NT2/D1 (cell line): ENCODE measurements at places on chromosomes 2 and 18.

DNA sequence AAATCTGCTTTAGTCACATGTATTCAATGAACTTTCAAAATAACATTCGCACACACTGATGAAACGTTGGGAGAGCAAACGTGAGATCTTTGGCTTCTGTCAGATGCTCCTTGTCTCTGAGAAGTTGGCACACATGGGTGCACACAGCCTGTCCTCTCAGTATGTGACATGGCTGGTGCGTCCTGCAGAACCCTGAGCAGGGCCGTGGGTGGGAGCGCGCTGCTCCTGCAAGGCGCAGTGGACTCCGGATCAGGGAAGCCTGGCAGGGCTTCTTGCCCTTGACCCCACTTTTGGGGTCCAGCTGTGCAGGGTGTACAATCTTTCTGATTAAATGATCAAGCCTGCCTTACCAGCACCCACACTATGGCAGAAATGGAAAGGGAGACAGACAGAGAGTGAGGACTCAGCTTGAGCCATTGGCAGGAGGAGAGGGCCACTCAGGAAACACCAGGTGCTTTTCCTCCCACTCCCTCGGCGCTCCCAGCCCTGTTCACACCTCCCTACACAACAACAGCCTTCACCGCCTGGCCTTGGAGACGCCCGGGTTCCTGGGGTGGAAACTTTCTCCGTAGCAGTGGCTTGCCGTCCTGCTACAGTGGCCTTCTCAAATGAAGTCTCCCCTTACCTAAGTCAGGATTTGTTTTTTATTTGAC, 108.4 kb upstream of the SNTG2 start:
- DNase-seq, result no peak

- DNase-seq, result no peak
Measured at GRCh38 chr2:232310696-232311095, 67.9 kb upstream of the ALPP start.

GRCh38 chr2:230050136-230050535, 18.6 kb downstream of the SLC16A14 start:
- no peak for DNase-seq

DNA sequence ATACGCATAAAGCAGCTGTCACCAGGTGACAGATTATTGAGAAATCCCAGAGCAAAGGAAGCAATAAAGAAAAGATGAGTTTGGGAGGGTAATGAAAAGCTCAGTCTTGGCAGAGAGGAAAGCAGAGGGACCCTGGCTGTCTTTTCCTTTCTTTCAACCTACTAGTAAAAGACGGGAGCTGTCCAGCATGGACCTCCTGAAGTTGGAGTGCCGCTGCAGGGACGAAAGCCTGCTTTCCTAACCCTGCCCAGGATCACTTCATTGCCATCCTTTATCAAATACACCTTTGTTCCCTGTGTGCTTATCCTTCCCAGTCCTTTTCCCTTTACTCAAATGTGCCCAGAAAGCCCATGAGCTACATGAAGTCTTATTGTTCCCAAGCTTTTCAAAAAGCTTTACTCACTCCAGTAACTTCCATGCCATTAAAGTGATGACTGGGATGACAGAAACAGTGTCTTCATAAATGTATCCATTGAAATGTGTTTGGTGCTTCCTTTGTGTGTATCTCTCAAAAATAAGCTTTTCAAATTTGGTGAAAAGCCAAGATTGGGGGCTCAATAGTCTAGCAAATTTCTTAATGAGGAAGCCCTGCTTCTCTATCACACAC, 3.7 kb upstream of the SPR start:
- no peak for DNase-seq

GRCh38 chr2:224833986-224834385, 117.8 kb upstream of the CCDC195 start:
- DNase-seq, result no peak

DNA sequence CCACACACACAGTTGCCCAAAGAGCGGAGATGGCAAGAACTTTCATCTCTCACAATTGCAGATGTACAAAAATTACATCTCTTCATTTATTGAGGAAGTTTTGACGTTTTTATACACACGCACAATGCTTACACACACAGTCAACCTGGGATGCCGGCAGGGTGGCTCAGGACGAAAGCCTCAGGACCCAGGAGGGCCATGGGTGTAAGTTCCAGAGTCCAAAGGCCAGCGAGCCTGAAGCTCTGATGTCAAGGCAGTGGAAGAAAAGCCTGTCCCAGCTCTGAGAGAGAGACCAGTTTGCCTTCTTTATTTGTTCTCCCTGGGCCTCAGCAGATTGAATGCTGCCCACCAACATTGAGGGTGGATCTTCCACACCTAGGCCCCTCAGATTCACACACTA, 10.1 kb downstream of the AMER3 start:
- no peak for DNase-seq

DNA sequence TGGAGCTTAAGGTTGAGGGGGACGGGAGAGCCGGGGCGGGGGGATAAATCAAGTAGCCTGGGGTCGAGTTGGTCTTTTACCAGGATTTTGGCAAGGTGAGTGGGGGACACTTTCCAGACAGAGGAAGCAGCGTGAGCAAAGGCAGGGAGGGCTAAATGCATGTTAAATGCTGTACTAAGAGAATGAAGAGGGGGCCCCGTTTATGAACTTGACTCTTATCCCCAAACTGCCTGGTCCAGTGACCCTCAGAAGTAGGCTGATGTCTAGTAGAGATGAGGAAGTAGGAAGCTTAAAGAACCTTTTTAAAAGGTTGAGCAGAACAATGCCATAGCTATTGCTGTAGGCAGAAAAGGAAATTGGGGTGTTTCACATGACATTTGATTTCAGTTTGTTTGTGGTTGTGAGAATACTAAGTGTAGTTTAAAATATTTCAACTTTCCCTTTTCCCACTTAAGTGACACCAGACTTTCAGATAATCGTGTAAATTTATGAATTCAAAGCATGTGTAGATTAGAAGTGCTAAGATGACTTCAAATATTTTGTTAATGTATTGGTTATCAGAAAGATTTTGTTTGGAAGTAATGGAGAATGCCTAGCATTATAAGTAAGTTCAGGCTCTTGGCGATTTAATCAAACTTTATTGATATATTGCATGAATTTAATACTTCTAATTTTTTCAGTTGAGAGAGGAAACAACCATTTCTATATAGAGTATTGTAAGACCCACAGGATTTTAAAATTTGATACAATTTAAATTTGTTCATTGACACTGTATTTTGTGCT, 1.8 kb downstream of the REL start:
- no peak for DNase-seq

DNA sequence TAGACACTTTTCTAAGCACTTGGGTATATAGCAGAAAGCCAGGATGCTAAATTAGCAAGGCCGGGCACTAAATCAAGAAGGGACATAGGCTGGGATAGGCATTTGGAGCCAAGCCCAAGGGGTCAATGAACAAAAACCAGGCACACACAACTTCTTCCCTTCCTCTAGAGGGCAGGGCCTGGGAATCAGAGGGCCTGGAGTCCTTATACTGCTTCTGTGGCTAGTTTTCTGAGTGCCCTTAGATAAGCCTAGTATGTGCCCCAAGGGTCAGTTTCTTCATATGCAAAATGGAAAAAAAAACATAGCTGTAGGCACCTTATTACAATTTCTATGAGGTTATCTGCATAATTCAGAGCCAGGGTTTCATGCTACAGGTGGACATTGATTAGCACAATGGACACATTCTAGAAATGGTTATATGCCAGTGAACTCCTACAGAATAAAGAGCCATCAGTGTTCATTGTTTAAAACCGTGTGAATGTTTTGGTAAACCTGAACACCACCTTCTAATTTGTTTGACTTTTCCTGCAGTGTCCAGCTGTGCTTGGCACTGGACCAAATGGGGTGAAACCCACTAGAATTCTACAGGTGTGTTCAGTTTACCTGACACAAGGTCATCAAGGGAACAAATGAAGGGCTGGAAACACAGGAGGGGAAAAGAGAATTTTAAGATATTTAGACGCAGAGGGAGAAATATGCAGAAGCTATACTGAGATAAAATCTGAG, 49.6 kb downstream of the PAX8 start:
- no peak for DNase-seq

- DNase-seq, result no peak
Measured at GRCh38 chr2:158837645-158838044, 42.5 kb downstream of the DAPL1 start.

- DNase-seq, result peak; percentile 25
Measured at GRCh38 chr2:182496596-182496995, 69.8 kb upstream of the PDE1A start.

DNA sequence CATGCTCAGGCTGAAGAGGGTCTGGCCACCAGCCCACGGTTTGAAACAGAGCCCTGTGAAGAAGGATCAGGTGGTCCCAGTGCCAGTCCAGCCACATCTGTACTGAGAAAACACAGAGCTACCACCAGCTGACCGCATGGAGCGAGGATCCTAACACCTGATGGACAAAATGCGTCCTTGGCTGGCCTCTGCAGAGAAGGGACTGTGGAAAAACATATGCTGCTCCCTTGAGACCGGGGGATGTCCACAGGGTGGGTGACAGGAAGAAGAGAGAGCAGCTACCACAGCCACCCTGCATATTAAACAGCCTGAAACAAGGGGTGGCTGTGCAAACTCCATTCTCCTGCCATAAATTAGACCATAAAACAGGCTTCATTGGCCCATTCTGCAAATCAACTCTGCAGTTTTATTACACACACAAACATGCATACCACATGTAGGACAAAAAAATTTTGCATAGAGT, 137.2 kb downstream of the BCL2 start:
- no peak for DNase-seq

DNA sequence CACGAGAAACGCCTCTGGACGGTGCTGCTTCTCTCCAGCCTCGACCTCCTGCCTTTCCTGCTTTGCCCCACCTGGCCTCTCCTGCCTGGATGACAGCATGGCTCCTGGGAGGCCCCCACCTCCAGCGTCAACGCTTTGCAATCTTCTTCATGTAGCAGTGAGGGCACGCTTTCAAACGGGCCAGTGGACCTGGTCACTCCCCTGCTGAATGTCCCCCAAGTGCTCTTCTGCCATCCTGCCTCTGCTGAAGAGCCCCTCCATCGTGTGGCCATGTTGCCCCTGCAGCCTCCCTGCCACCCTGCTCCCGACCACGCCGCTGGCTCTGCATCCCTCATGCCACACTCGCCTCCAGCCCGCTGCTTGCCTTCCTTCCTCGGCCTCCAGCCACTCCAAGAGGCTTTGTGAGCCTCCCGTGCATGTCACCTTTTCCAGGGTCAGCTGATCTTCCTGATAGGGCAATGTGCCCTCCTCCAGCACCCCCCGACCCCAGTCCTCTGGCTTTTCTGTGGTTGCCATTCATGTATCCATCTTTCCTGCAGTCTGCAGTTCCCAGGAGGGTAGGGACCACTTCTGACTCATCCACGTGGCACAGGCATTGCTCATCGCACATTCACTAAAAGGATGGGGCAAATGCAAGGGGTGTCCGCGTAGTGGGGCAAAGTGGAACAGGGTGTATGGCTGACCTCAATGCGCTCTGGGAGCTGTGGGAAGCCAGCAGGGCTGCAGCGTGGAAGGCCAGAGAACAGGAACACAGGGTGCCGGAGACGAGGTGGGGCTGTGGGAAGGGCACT, 268.8 kb downstream of the TWIST2 start:
- no peak for DNase-seq
